ENCODE measurements at places on chromosomes 4 and X.

GRCh38 chr4:4606321-4606720, 64.5 kb upstream of the STX18 start:
- DNase-seq, result peak; percentile 28

DNA sequence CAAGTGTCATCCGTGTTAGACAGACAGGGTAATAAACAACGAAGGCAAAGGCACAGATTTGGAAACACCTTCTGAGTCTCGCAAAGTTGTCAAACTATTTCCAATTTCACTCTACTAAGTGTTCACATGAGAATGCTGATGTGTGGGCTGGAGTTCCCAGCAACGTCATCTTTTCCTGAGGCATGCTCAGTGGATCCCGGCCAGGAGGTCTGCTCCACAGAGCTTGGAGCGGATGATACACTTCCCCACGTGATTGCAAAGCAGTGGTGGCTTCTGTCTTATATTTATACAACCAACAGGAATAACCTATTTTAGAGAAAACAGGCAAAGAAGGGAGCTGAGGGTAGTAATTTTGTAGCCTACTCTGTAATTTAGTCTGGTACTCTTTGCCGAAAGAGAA, 40.1 kb upstream of the PDK3 start:
- peak; percentile 3 for DNase-seq

- DNase-seq, result no peak
Measured at GRCh38 chr4:77930154-77930639, 67.6 kb downstream of the MRPL1 start.

- DNase-seq, result peak; percentile 40
Measured at GRCh38 chrX:34655501-34656455, 1.3 kb downstream of the TMEM47 start.

GRCh38 chrX:50108264-50108663, 92.5 kb downstream of the AKAP4 start:
- no peak for DNase-seq

- DNase-seq, result no peak
Measured at GRCh38 chrX:38610849-38611248, 49.5 kb downstream of the TSPAN7 start.

DNA sequence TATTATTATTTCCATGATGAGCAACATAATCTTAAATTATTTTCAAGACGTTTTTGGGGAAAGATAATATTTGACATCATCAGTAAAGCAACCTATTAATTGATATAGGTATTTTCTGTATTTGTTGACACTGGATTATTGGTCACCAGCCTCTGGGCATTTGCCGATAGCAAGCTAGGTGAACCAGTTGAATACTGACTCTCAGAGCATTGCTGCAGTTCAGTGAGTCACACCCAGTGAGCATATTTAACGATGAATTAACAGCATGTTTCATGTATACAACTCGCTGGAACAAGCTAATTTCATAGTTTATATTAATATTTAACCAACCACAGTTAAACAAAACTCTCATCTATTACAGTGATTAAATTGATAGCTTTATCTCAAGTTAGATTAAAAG, 1006.0 kb upstream of the DIAPH2 start:
- no peak for DNase-seq

DNA sequence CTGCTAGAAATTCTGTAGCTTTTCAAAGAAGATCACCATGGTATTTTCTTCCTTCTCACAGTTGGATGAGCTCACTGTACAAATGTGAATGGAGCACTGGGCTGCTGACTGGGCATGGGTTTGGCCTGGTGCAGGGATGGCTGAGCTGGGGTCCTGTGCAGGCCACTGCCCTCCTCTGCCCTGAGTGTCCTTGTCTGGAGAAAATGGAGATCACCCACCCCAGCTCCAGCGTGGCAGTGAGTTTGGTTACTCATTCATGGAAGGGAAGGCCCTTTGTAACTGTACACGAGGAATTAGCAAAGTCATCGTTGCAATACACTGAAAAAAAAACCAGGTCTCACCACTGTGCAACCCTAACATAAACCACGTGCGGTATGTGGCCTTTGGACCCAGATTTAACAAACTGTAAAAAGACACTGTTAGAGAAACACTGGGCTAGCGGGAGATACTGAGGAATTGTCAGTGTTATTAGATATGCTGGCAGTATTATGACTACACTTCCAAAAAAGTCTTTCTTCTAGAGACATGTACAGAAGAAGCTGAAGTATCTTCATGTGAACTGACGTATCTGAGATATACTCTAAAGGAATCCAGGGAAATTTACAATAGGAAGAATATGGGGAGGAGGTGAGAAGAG, 16.1 kb upstream of the TBC1D14 start:
- DNase-seq, result peak; percentile 45

DNA sequence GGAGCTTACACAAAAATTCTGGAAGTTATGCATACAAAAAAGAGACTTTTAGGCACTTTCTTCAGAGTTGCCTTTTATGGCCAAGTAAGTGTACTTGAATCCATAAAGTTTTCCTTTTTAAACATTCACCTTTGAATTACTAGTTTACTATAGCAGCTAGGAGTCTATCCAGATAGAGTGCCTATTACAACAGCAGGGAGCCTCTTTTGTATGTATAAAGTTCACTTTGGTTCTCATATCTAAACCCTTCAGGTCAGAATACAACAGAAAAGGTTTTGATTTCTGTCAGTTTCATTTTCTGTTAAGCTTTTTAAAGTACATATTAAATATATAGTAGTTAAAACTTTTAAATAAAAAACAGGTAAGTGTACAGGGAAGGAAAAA, 51.4 kb upstream of the IL13RA1 start:
- no peak for DNase-seq

GRCh38 chr4:117400039-117400835, 314.9 kb upstream of the TRAM1L1 start:
- DNase-seq, result peak; percentile 86

- DNase-seq, result no peak
Measured at GRCh38 chr4:147933316-147933715, 201.4 kb downstream of the ARHGAP10 start.

GRCh38 chr4:60522265-60522664, 677.9 kb upstream of the ADGRL3 start:
- no peak for DNase-seq

DNA sequence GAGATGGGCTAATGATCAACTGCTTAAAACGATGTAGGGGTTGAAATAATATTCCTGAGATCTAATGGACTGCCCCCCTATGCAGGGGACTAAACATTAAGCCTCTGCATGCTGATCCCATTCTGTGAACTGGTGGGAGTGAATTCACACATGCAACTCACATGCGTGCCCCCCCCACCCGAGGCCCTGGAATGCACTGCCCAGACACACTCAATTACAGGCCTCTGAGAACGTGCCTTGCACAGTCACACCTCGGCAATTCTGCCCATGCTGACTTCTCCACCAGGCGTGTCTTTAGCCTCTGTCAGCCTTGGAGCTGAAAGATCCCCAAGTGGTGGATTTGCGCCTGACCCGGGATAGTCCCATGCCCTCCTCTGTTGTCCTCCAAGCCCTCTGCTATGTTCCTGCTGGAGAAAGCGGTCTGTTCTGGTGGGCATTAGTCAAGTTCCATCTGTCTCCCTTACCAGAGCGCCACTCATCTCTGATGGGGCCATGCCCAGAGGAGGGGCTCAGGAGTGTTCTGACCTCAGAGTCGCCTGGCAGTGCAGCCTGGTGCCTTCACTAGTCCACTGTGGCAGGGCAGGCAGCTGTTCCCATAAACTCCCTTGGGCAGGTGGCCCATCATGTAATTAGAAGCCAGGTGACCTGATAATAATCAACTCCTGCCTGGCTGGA, 86.5 kb downstream of the DRD5 start:
- no peak for DNase-seq

DNA sequence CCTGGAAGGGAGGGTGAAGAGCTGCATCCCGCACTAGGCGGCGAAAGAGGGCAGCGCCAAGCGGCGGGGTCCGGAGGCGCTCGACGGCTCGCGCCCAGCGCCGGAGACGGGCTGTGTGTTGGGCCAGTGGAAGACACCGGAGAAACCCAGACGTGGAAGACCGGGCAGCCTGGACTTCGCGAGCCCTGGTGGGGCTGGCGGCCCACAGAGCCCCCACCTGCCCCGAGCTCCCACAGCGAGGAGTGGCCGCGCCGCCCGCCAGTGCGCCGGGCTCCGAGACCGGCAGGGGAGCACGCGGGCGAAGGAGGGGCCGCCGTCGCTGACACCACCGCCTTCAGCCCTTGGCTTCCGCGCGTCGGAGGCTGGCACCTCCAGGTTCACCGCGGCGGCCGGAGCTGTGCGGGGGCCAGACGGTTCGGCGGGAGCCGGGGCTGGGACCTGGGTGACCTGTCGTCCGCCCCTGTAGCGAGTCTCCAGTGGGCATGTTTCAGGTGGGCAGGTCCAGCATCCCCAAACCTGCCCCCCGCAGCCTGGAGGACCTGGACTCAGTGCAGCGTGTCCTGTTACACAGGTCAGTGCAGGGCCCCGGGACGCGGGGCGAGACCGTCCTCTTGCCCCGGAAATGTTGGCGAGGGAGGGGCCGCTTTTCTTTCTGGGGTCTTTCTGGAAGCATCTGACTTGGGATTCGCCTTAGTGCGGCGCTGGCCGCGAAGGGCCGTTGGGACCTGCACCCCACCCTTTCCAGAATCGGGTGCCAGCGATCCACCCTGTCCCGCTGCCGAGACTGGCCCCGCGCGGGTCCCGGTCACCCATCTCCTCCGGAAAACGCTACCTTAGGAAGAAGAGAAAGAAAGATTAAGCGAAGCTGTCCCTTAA, 9.6 kb upstream of the INTU start:
- no peak for DNase-seq

DNA sequence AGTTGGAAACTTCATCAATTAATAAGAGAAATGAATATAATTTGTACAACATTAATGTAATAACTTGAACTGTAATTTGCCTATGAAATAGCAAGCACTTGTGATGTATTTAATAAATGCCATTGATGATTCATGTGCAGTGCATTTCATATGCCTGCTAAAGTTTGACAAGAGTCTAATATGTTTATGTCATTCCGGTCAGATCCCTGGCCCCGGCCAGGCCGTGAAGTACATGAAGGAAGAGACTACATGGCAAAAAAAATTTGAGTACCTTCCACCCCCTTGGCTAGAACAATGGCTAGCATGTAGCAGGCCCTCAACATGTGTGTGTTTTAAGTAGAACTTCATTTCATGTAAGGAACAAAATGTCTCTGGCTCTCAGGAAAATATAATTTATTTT, 161.3 kb downstream of the ATP10D start:
- DNase-seq, result peak; percentile 28

GRCh38 chrX:78327370-78328086, at the start of gene CYSLTR1:
Gene CYSLTR1 (minus strand): TSS chrX:78327611. CDS start chrX:78273746, 53,865 bp downstream.
- no peak for DNase-seq

GRCh38 chr4:85725721-85726170, 250.8 kb downstream of the ARHGAP24 start:
- no peak for DNase-seq

GRCh38 chrX:65502618-65503017, 32.0 kb downstream of the LAS1L start:
- no peak for DNase-seq

DNA sequence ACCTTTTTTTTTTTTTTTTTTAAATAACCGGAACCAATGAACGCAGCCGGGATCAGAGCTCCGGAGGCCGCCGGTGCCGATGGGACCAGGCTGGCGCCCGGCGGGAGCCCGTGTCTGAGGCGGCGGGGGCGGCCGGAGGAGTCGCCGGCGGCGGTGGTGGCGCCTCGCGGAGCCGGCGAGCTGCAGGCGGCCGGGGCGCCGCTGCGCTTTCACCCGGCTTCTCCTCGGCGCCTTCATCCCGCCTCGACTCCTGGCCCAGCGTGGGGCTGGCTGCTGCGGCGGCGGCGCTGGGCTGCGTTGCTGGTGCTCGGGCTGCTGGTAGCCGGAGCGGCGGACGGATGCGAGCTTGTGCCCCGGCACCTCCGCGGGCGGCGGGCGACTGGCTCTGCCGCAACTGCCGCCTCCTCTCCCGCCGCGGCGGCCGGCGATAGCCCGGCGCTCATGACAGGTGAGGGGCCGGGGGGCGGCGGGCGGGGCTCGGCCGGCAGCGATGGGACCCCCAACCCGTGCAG, 337 bp downstream of the STIM2 start:
- peak; percentile 49 for DNase-seq

- peak; percentile 32 for DNase-seq
Measured at GRCh38 chr4:144178414-144178813, 37.9 kb upstream of the GYPA start.

DNA sequence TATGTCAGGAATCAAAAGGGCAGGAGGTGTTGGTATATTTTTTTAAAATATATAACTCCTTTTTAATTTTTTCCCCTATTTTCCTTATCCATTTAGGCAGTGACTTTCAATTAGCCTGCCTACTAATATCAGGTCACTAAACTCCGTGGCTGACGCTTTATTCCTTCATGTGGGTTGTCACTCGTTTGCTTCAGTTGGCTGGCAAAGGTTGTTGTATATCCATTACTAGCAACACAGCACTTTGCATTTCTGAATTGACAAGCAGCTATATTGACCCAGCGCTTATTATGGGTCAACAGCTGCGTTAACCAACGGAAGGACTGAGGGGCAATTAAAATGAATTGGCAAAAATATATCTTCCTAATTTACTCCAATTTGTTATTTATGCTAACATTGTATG, 87.7 kb downstream of the ARX start:
- DNase-seq, result no peak

DNA sequence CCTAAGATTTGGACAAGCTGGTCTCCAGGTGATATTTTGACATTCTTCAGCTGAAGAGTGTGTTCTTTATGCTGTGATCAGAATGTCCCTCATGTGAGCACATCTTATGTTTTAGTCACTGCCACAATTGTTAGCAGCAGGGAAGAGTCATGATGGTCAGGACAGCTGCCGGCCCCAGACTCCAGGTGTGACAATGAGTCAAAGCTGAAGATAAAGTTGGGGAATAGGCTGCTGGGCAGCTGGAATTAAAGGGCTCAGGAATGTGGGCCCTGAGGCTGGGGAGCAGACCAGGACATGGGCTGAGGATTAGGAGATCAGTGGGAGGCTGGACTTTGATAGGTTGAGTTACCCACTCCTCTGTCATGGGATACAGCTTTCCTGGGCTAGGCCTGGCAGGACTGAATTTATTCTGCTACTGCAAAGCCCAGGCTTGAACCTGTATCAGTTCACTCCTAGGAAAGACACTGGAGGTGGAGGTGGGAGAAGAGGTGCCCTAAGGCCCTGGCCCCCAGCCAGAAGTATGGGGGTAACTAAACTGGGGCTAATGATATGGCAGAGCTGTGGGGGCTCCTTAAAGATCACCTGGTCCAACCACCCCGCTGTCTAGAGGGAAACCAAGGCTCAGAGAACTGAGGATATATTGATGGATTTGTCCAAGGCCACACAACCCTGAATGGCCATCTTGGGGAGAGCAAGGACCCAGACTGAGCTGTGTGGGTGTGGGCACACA, 119.5 kb downstream of the PJA1 start:
- DNase-seq, result no peak

- no peak for DNase-seq
Measured at GRCh38 chr4:169215656-169216055, 55.1 kb downstream of the SH3RF1 start.

- no peak for DNase-seq
Measured at GRCh38 chrX:140434347-140434746, 70.5 kb downstream of the SOX3 start.

Data from fibroblast of upper back skin (primary cell).